ENCODE measurements at places on chromosomes 3 and 15. TPM values are rescaled to one million over a fixed set of nuclear protein-coding genes. Genes with fewer than 3 reads are reported as not detected.

Gene VWA5B2
- not detected for total RNA-seq

Gene TGM4
- not detected for total RNA-seq

Gene CFAP91
- 2.9 TPM for total RNA-seq

Gene GMPS
- 27.5 TPM for total RNA-seq
